ENCODE measurements at places on chromosomes 5 and 9. TPM values are rescaled to one million over a fixed set of nuclear protein-coding genes. Genes with fewer than 3 reads are reported as not detected.
A peak's percentile ranks its signal among the peaks of the same experiment; 100 is the strongest.

SLC9A3 gene
- total RNA-seq, result 1.7 TPM

DNA sequence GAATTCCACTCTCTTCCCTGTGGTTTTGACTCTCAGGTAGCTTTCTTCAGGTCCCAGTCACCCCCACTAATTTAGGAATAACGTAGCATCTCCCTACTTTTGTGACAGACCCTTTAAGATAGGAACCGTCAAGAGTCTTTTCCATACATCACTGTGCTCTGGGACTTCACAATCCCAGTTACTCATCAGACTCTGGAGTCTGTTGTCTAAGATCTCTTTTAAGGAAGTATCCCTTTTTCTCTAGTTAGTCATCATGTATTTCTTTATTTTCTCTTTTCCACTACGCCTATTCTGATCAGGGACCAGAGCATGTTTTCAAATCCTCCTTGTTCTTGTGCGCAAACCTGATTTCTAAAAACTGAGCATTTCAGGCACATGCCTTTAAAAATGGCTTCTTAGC lies 143.0 kb downstream of the GOLPH3 start:
- no peak for DNase-seq

GCNT1 gene
- total RNA-seq, result 6.9 TPM

DNA sequence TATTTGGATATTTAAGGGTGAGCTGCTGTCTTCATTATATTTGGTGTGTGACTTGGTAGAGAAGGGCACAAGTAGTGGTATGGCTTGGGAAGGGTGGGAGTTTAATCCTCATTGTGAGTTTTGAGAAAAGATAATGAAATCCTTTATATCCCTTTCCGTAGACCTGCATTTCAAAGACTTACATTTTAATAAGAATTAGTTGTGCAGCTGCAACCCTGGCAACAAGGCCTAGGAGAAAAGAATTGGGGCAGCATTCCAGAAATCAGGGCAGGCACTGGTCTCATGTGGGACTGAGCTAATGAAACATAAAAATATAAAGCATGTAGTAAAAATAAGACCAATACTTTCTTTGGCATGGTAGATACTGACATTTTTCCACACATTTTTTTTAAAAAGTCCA lies 60.5 kb downstream of the CDC42SE2 start:
- no peak for DNase-seq

ERGIC1 gene
- 42.7 TPM for total RNA-seq

GRCh38 chr5:67728326-67728890 lies 487.1 kb upstream of the PIK3R1 start:
- DNase-seq, result no peak

DNA sequence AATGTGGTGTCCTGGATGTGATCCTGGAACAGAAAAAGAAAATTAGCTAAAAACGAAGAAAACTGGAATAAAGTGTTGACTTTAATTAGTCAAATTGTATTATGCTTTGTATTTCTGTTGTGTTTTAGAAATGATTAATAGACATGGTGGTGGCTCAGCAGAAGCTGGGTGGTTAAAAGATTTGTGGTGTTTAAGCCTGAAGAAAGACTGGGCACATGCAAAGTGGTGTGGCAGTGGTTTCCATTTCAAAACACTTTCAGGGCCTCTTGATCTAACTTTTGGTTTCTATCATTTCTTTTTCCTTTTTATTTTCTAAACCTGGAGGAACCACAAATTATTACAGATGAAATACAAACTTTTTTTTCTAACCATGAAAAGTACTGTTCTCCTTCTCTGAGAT lies 44.1 kb downstream of the ADGRV1 start:
- no peak for DNase-seq

EQTN gene
- total RNA-seq, result not detected

- no peak for DNase-seq
These were observed 92.1 kb upstream of the FSD1L start for GRCh38 chr9:105355781-105356180.

PCDHA1 gene
- total RNA-seq, result not detected

DNA sequence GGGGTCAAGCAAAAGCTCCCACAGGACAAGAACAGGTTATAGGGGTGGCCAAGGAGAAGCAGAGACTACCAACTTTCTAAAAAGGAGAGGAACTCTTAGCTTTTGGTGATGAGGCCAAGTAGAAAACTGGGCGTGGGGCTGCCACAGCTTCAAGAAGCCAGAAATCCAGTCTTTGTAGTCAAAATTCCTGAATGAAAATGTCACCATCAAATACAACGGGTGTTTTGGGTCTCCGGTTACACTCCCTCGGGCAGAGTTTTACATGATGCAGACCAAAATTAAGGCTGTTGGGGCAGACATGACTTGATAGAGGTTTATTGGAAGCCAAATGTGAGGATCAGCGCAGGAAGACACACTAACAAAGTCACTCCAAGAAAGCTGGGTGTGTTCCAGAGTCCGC lies 29.4 kb upstream of the N4BP3 start:
- DNase-seq, result no peak

- no peak for DNase-seq
These were observed 517.0 kb downstream of the AGTPBP1 start for GRCh38 chr9:85224729-85225128.

GRCh38 chr5:176187276-176188062 lies 50.8 kb upstream of the SIMC1 start:
- DNase-seq, result no peak

TXNDC15 gene
- 30.9 TPM for total RNA-seq

DNA sequence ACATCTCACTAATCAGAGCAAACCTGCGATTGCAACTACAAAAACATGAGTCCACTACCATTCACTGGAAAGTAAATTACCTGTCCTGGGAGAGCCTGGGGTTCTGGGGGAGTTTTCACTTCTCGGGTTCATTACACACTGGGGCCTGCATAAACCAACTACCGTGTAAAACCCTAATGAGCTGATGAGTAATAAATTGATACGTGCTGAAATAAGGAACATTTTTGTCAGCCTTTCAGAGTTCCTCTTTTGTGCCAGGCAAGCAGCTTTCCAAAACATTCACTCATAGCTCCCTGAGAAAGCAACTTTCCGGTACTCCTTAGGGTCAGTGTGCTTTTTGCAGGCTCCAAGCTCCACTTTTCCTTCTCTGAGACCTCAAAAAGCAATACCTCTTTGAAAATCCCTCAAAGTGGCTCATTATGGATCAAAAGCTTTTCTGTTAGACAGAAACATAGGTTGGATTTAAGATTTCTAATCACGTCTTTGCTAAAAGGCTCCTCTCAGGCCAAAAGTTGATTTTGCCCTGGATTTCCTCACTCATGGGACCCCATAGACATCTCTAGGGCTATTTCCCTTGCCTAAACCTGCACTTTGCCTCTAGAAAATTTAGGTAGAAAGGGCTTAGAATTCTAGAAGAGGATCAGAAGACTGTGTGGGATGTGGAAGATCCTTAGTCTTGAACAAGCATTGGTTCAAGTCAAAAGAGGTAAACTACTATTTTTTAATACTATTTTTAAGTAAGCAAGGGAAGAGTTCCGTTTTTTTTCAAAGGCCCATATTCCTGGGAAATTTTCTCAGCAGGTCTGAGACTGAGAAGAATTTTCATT lies 74.8 kb downstream of the ST8SIA4 start:
- DNase-seq, result peak; percentile 30

PCDHGA1 gene
- not detected for total RNA-seq

DNA sequence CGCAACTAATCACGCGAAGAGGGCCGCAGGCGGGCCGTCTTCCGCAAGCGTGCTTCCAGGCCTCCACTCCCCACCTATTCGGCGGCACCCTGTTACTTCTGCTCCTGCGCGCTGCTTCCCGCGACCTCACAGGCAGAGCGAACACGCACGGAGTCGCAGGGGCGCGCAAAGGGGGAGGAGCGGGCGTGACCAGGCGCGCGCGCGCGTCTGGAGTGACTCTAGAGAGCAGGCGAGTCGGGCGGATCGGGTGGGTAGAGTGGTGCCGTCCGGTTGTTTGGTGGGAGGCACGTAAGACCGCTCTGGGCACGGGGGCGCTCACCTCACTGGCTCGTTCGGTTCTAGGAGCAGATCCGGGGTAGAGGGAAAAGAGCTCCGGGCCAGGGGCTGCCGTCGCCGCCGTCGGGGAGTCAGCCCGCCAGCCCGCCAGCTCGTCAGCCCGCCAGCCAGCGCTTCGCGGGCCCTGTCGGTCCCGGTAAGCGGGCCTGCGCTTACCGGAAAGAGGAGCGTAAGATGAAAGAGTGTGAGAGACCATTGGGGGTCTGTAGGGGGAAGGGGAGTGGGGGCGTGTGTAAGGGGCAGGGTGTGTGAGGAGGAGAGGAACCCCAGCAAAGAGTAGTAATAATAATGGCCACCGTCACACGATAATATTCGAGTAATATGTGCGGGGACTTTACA lies at the start of gene CNOT8:
Gene CNOT8, plus strand, starts transcription at position 331 of the 675 bp plus-strand sequence. CDS start 4,652 bp downstream, outside the sequence.
- peak; percentile 98 for DNase-seq

LCP2 gene
- total RNA-seq, result 212 TPM

- peak; percentile 75 for DNase-seq
These were observed 2.6 kb upstream of the RFX3 start for GRCh38 chr9:3528451-3528850.
